ENCODE measurements at places on chromosomes 3 and 15.

DNA sequence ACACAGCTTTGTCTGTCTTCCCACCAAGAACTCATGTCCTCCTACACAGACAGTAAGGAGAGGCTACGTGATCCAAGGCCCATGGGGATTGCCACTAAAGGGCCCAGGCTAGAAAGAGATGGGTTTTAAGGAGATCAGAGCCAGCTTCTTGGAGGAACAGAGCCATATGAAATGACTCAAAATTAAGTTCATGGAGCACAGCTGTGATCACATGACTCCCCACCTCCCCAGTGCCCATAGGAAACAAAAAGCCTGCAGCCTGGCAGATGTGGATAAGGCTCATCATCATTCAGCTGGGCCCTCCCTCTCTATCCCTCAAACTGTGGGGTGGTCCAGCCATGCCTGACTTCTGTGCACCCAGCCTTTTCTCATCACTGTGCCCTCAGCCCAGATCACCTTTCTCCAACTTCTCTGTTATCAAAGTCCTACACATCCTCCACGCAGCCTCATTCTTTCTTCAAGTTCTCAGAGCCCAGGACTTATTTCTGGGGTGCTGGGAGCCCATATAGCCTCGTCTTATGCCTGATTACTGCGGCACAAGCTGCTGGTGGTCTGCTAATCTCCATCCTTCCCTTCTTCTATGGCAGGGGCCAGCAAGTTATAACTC is 137.6 kb downstream of the SMAD6 start:
- no peak for DNase-seq

GRCh38 chr3:139585820-139586219 is 46.3 kb upstream of the RBP1 start:
- DNase-seq, result no peak

DNA sequence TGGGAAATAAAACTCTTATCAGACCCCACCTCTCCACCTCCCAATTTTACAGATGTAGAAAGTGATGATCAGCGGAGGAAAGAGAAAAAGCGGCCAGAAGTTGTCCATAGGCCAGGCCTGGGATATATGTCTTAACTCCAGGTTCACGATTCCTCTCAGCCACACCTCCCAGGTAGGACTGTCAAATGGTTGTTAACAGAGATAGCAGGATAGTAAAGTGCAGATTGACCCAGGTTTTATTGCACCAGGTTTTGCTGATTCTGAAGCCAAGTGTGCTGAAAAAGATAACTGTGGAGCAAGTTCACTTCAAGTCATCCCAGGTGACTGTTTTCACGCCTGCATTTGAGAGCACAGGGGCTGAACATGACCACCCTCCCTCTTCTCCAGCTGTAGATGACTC is 36.1 kb downstream of the LSM3 start:
- DNase-seq, result no peak

GRCh38 chr3:178201714-178202113 is 334.5 kb upstream of the KCNMB2 start:
- DNase-seq, result no peak

- no peak for DNase-seq
These were observed 15.3 kb downstream of the SPCS1 start for GRCh38 chr3:52721002-52721729.

GRCh38 chr15:62564886-62565633 is 400.0 kb upstream of the C2CD4B start:
- DNase-seq, result no peak

- no peak for DNase-seq
These were observed 422 bp downstream of the LSAMP start for GRCh38 chr3:116444819-116445310.

DNA sequence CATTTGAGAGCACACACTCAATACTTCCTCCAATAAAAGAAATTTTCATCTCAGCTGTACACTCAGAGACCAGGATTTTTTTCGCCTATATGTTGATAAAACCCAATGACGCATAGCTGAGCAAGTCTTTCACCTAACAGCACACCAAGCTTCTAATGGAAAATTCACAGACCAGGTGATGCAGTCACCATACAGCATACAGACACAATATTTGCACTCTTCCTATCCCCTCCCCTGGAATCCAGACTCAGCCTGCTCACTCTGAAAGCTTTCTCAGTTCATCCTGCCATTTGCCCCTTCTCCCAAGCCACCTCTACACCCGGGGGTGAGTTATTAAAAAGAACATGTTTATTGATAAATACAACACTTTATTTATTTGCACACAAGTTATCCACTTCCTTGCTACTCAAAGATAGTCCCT is 1.7 kb downstream of the TBC1D5 start:
- DNase-seq, result no peak

- no peak for DNase-seq
These were observed 101.5 kb upstream of the SLC6A6 start for GRCh38 chr3:14300721-14301399.

GRCh38 chr3:85007195-85008094 is 48.7 kb downstream of the CADM2 start:
- DNase-seq, result no peak

DNA sequence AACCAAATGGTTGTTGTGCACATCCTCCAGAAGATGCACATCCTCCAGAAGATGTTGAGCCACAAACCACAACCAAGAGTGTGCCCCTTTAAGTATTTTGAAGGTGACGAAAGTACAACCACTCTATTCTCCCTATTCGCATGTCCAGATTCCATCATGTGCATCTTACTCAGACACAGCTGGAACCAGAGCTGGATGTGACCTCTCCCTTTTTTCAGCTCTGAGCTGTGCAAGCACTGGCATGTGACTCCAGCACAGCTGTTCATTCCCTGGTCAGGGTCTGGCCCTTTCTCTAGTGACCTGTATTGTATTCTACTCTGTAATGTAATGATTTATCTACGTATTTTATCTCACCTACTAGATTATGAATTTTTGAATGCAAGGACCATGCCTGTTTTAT is 29.3 kb upstream of the DLG1 start:
- DNase-seq, result no peak

DNA sequence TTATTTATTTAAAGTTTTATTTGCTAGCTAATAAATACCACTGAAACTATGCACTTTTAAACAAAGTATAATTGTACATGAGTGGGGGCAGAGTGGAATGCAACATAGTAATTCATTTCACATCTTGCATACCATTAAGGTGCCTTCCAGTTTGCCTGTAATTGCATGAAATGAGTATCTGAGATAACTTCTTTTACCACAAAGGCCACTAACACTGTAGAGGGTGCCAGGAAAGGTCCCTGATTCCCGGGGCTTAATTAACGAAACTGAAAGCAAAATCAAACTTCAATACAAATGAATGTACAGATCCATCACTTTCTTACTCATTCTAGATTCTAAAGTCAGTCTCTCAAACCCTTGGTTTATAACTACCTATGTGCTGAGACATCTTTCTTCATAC is 2.1 kb downstream of the CD47 start:
- no peak for DNase-seq

DNA sequence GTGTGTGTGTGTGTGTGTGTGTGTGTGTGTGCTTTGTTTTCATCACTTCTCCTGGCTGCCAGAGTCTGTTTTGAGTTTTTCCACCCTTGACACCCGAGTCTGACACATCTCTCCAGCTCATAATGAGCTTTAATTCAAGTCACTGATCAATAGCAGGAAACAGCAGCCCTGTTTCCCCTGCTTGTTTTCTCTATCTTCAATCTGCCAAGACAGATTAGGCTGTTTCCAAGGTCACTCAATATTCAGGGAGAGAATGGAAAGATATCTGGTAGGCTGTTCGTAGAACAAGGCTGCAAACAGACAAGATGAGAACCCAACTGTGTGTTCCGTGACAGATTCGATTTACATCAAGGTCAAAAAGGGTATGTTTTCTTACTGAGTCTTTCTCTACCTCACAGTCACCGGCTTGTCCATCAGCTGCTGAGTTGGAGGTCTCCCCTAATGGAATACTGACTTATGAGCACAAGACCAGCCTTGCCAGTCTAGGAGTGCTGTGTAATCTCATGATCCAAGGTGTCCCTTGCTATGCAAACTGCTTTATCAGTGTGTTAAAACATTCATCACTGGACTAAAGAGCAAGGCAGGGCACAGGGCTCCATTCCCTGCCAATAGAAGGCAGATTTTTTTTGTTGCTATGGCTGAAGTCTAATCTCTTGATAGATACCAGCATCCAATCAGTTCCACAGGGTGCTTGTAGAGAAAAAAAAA is 187.9 kb upstream of the LMCD1 start:
- DNase-seq, result no peak

DNA sequence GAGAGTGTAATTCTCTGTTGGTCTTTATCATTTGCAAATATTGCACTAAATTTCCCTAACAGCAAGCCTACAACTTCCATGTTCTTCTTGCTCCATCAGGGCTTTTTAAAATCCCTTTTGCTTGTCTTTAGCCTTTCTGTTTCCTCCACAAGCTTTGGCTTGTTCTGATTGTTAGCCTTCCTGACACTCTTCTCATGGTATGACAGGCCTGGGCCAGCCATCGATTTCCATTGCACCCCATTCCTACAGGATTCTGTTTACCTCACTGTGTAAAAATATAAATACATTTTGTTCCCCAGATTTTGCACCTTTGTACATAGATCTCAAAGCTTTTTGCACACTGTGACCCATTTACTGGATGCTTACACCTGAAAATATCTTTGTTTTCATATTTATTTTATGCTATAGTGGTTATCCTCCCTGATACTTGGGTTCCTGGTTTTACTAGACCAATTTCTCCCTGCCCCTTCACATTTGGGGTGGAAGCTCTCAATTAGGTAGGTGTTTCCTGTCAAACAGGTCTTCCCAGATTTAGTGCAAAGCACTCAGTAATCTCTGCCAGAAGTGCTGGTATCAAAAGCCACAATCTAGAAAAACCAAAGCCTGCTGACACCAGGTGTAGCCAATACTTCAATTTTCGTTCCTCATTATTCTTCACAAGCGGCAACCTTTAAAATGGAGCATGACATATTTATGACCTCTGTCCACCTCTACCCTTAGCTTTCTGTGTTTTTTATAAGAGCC is 57.9 kb upstream of the PPP2R3A start:
- DNase-seq, result no peak

DNA sequence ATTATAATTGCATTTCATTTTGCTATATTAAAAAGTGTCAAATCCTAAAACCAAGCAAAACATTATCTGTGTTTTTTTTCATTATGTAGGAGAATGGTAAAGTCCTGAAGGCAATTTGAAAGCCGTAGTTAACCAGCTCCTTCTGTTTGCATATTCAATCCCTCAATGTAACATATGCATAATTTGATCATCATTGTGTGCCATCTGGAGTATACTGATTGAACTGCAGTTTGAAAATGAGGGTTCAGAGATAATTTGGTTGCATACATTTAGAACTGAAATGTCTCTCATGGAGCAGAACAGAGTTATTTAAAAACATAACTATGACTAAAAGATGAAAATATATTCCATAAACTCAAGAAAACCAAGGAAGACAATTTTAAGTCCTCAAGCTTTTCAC is 518.6 kb downstream of the GBE1 start:
- DNase-seq, result no peak

GRCh38 chr3:25291481-25291905 is 136.6 kb upstream of the RARB start:
- no peak for DNase-seq

DNA sequence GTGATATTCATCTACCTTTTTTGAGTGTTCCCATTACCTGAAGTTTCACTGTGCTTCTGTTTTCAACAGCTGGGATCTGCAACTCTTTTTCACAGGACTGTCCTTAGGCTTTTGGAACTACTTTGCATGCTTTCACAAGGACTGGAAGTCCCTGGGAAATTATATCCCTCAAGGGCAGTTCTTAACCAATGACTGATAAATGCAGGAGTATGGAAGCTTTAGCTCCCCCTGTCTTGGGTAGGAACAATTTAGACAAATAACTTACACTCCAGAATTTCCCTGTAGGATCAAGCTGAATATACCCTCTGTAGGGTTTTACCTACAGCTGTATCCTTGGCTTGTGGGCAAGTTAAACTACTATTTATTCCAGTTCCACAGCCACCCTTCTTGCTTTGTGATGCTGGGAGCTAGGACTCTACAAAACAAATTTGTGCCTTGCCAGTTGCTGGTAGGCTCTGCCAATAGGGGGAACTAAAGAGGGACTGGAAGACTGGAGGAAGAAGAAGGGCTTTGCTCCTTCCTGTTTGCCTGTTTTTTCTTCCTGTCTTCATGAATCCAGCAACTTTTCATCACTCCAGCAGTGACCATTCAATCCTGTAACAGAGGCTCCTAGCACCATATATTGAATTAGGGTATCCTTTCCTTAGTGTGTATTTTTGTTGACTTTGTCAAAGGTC is 6.8 kb upstream of the ZNF280D start:
- DNase-seq, result no peak

GRCh38 chr3:139533781-139534454 is 5.6 kb downstream of the RBP1 start:
- no peak for DNase-seq

- no peak for DNase-seq
These were observed 9.1 kb upstream of the ARHGEF3 start for GRCh38 chr3:56810577-56811545.

DNA sequence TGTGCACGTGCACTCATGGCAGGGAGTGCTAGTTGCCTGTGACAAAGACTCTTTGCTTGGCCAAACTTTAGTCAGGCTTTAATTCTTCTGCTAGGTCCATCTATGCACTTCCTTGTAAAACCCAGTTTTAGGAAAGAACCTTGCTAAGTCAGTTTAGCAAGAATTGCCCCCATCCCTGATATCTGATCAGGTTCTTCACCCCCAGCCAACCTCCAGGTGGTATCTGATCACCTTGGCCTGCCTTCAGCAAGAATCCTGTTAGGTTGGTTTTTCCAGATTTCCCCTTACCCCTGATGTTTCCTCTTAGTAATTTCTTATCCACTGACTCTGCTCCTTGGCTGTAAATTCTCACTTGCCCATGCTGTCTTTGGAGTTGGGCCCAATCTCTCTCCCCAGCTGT is 8.4 kb downstream of the HSPBAP1 start:
- DNase-seq, result no peak

- DNase-seq, result no peak
These were observed 33.2 kb upstream of the MME start for GRCh38 chr3:155046935-155047334.

- no peak for DNase-seq
These were observed 82.7 kb upstream of the SLC6A6 start for GRCh38 chr3:14319654-14320182.

DNA sequence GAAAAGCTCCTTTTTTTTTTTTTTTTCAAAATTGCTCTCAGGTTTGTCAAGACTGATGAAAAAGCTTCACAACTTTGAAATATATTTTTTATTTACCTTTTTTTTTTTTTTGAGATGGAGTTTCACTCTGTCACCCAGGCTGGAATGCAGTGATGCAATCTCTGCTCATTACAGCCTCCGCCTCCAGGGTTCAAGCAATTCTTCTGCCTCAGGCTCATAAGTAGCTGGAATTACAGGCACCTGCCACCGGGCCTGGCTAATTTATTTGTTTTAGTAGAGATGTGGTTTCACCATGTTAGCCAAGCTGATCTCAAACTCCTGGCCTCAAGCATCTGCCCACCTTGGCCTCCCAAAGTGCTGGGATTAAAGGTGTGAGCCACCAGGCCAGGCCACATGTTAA is 1515.0 kb downstream of the OTOL1 start:
- no peak for DNase-seq
